ENCODE measurements at places on chromosomes 5 and 9.

- DNase-seq, result no peak
Measured at GRCh38 chr9:4301296-4301695, 1.4 kb upstream of the GLIS3 start.

GRCh38 chr9:13705918-13706317 lies 426.4 kb upstream of the MPDZ start:
- no peak for DNase-seq

DNA sequence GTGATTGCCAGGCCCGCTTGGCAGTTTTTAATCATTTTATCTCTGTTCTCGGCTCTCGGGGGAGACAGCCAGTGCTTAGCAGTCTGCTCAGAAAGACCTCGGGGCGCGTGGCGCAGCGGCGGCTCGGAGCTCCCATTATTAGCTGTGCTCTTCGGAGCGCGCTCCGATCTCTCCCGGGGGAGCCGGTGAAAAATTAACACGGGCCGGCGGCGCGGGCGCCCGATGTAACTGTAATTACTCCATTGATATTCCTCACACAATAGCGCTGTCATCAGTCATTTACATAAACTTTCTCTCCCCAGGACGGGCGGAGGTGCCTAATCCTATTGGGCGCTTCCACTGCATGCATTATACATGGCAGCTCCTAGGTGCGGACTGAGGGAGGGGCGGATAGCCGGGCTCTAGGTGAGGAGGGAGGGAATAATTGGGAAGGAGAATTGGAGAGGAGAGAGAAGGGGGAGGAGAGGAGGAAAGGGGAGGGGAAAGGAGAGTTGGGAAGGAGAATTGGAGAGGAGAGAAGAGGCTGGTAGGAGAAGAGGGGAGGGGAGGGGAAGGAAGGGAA lies 24.9 kb downstream of the LMX1B start:
- no peak for DNase-seq

GRCh38 chr9:68964102-68964541 lies 49.8 kb downstream of the PRKACG start:
- DNase-seq, result peak; percentile 3

DNA sequence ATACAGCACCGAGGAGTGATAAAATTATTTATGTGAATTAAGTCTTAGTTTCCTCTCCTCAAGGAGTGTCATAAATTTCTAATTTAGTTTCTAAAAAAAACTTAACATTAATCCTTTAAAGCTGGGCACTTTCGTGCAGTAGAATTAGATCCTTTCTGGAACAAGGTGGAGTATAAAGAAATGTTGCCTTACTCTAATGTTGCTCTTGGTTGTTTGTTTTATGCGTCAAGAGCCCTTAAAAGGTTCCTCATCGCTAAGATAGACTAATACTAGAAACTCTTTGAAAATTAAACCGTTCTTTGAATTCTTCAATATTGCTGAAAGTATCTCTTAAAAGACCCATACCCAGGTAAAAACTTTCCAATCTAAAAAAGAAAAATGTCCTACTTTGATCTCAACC lies 83.6 kb upstream of the PLPP1 start:
- DNase-seq, result no peak

DNA sequence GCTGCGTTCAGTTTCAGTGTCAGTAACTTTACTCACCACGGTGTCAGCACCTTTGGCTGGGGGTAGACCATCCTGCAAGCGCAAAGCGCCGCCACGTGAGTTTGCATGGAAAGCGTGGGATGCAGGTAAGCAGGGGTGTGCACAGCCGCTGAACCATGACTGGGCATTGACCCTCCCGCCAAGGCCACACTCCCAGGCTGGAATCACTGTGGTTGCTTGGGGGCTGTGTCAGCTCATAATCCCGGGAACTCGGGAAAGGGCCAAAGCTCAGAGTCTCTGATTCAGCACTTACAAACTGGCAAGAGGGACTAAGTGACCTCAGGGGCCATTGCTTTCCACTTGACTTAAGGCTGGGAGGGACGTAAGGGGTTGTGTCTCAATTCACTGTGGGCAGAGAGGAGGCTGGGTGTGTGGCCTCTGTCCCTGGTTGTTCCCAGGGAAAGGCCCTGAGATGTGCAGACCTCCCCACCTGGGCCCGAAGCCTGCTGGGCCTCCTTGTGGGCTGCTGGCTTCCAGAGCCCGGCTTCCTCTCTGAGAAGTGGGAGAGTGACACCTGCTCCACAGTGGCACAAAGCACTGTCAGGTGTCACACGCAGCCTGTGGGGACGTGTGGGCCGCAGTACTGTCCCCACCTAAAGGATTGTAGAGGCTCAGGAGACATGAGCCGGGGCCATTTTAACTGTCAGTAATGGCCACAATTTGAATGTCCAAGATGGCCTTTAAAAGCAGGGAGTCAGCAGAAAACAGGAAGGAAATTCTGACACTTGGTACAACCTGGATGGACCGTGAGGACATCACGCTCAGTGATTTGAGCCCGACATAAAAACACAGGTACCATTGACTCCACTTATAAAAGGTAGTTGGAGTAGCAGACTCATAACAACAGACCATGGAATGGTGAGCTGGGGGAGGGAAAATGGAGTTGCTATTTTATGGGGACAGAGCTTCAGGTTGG lies 16.7 kb downstream of the ABO start:
- DNase-seq, result no peak

DNA sequence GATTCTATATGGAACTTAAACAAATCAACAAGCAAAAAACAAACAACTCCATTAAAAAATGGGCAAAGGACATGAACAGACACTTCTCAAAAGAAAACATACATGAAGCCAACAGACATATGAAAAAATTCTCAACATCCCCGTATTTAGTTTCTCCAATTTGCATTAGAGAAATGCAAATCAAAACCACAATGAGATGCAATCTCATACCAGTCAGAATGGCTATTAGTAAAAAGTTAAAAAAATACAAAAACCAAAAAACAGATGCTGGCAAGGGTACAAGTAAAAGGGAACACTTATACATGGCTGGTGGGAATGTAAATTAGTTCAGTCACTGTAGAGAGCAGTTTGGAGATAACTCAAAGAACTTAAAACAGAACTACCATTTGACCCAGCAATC lies 342.1 kb upstream of the NUDT12 start:
- no peak for DNase-seq

- DNase-seq, result peak; percentile 86
Measured at GRCh38 chr5:67165526-67166459, 30.8 kb downstream of the CD180 start.

- DNase-seq, result no peak
Measured at GRCh38 chr5:45385321-45386058, 310.7 kb downstream of the HCN1 start.

DNA sequence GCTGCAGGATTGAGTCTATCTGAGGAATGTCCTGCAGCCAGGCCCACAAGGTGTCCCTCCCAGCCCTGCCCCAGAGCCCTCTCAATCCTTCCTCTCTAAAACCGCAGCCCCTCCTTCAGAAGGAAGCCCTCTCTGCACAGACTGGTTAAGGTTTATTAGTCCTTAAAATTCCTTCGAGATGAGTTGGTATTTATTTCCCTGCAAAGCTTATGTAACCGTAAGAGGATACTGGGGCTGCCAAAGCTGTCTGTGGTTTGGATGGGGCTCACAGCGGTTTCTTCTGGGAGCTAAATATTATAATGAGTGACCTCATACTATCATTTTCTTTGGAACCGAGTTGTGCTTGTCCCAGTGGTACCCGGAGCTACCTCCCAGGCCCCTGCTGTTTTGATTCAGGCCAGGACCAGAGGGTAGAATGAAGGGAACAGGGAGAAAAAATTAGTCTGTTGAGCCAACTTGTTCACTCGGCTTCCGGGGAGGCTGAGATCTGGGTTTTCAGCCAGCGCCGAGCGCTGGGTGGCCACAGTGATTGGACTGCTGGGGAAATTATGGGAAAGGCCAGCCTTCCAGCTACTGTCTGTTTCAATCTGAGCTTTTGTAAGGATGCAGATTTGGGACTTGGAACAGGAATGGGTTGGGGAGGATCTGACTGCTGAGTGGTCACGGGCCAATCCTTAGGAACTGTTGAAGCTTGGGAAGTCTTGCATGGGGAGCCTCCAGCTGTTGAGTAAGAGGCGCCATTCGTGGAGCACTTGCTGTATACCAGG lies 107.5 kb downstream of the NDFIP1 start:
- no peak for DNase-seq

DNA sequence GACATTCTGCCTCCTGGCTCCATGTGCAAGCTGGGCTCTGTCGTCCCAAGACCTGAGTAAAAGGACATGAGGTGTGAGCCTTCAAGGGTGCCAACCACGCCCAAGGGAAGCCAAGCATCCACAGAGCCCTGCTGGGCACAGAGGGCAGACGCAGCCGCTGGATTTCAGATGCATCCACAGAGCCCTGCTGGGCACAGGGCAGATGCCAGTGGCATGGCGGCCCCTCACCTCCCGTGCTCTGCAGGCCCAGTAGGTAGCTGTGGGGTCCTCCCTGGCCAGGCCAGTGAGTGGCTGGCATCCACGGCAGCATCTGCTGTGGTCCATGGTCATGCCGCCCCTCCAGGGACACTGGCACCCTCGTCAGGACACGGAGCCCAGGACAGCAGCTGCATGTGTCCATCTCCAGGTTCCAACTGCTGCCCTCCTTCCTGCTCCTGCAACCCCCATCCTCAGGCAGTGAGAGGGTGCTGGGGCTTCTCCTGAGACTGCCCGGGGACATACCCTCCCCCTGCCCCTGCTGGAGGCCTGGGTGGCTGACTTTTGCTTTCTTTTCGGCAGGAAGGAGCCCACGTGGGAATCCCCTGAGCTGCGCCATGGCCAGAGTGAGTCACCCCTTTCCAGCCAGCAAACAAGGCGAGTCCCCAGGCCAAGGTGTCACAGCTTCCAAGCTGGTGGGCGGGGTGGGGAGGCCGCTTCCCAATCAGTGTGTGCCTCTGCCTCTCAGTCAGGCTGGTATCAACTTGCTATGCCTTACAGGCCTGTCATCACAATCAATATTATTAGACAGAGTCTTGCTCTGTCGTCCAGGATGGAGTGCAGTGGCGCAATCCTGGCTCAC lies 4.0 kb upstream of the TRAF2 start:
- DNase-seq, result no peak

GRCh38 chr5:100664140-100664539 lies 129.0 kb downstream of the FAM174A start:
- DNase-seq, result no peak

GRCh38 chr5:124156415-124156996 lies 589.9 kb downstream of the ZNF608 start:
- DNase-seq, result no peak

DNA sequence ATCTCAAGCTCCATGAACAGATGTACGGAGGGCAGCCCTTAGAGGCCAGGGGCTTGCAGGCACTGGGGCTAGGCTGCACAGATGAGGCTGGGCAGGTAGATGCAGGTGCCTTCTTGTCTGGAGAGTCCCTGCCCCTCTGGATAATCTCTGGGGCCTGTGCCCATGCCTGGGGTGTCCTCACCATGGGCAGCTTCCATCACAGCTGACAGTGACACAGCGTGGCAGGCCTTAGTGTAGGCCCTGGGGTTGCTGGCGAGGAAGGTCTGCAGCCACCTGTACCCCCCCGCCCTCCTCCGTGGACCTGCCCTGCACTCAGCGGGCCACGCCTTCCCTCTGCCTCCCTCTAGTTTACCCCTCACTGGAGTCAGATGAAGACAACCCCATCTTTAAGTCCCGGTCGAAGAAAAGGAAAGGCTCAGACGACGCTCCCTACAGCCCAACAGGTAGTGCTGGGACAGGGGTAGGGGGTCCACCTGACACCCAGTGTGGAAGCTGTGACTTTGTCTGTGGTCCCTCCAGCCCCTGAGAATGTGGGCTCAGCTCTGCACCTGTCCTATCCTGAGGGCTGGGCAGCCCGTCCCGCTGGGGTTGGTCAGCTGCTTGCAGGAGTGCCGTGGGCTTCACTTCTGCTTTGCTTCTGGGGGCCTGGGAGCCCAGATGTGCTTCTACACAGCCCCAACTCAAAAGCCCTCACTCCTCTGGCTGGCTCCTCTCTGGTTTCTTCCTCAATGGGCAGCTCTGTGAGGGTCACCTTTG lies 98.4 kb downstream of the PHF2 start:
- DNase-seq, result no peak

DNA sequence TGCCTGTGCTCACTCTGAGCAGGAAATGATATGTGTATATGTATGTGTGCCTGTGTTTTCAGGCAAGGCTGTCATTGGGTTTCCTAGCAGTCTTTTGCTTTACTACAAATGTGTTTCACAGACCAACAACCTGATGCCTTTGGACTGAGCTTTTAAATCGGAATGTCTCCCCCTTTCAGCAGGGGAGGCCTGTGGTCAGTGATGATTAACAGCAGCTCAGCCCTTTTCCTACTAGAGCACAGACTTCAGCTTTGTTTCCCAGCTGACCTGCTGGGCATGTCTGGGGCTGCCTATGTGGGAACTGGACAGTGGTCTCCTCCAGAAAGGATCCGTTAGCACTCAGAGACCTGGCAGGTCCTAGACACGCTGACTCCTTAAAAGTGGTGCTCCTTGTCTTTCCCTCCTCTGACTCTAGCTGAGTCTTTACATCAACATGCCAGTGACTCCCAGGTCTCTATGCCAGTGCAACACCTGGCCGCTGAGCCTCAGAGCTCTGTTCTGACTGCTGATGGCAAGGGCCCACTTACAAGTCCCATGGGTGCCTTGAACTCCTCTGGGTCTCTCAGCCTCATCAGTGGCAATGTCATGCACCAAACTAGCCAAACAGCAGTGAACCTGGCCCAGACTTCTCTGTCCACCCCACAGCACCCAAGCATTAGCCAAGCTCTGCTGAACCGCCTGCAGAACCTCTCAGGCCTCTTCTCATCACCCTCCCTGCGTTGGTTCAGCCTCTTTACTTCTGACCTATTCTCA lies 7.7 kb downstream of the MACROH2A1 start:
- DNase-seq, result no peak

GRCh38 chr5:83036991-83037575 lies 40.1 kb downstream of the TMEM167A start:
- no peak for DNase-seq

DNA sequence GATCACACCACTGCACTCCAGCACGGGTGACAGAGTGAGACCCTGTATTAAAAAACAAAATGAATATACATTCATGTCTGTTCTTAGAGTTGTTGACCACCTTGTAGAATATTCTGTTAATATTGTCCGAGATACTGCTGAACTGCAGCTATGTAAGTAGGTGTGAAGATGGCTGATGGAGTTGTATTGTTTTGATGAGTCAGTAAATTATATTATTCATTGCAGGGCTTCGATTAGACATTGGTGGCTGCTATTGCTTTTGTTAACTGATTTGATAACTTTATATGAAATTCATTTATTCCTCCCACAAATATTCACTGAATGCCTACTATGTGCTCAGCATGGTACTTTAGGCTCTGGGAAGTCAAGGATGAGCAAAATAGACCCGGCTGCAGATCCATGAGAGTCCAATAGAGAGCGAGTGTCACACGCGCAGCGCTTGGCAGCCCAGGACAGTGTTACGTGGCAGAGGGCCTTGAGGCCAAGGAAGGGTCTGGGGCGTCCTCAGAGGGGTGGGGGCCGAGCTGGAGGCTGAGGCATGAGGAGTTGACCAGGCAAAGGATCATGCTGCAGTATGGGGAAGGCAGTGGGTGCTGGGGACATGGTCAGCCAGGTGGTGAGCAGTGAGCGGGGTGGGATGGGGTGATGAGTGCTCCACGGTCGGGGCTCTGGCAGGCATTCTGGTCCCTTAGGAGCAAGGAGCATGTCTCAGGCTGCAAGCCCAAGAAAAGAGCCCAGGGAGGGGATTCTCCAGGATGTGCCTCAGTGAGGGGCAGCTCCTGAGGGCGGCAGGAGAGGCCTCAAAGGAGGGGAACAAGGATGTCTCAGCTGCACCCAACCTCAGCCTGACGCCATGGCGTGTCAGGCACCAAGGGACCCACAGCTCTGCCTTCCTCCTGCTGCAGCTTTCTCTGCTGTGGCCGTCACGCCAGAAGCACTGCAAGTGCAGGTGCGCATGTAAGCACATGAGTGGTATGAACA lies 243.5 kb downstream of the GADD45G start:
- no peak for DNase-seq

- no peak for DNase-seq
Measured at GRCh38 chr5:103254921-103255320, 3.6 kb upstream of the MACIR start.

Data from NCI-H460 (cell line).